ENCODE measurements at places on chromosomes 1 and 21.

- DNase-seq: no peak
Measured at GRCh38 chr1:8476006-8476405, 158.1 kb downstream of the SLC45A1 start.

DNA sequence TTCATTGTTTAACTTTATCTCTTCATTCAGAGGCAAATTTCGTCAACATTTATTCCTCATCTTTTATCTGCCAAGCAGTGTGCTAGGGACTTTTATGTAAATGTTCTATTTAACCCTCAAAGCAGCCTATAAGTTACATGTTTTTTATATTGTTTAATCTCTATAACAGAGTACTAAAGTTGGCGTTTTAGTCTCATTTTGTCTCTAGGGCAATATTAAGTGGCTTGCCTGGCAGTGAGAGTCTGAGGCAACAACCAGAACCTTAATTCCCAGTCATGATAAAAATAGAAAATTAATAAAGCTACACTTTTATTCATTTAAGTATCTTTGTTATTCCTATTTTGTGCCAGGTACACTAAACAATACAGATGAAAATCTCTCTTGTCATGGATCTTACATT is 994.3 kb upstream of the ADGRL2 start:
- DNase-seq: no peak

GRCh38 chr1:94253456-94254017 is 16.2 kb upstream of the ARHGAP29 start:
- DNase-seq: no peak

- DNase-seq: no peak
Measured at GRCh38 chr21:44564886-44565598, 6.4 kb upstream of the KRTAP10-3 start.

GRCh38 chr21:38126666-38127303 is 130.0 kb upstream of the KCNJ15 start:
- DNase-seq: peak; percentile 61

Measured in LoVo (cell line).